ENCODE measurements at places on chromosomes 4 and X. TPM values are rescaled to one million over a fixed set of nuclear protein-coding genes. Genes with fewer than 3 reads are reported as not detected.

The SULT1B1 gene
- not detected for total RNA-seq

The SCD5 gene
- 8.1 TPM for total RNA-seq

The DMRTC1 gene
- total RNA-seq = not detected

The CLGN gene
- 5.0 TPM for total RNA-seq

The MGAT4D gene
- not detected for total RNA-seq

The VSIG4 gene
- not detected for total RNA-seq

The LEF1 gene
- not detected for total RNA-seq

The DSPP gene
- not detected for total RNA-seq

The UVSSA gene
- 4.4 TPM for total RNA-seq

The FAM9C gene
- not detected for total RNA-seq

The NMU gene
- total RNA-seq = 0.97 TPM

The SNCA gene
- 0.14 TPM for total RNA-seq

The ADH1C gene
- total RNA-seq = not detected

The COQ2 gene
- total RNA-seq = 20.2 TPM

The MSX1 gene
- 11.6 TPM for total RNA-seq

The RBM47 gene
- total RNA-seq = 19.5 TPM

The TLR10 gene
- total RNA-seq = 0.05 TPM

The EDNRA gene
- 0.44 TPM for total RNA-seq

The YIPF7 gene
- total RNA-seq = not detected

The GUF1 gene
- total RNA-seq = 8.4 TPM

The NSUN7 gene
- total RNA-seq = 0.46 TPM

The YY2 gene
- 3.0 TPM for total RNA-seq

The NEUROG2 gene
- total RNA-seq = not detected

The CENPC gene
- total RNA-seq = 4.1 TPM

The CDKN2AIP gene
- 12.2 TPM for total RNA-seq

The SLC7A11 gene
- 33.3 TPM for total RNA-seq

The MPP1 gene
- 15.4 TPM for total RNA-seq

The ADGRA3 gene
- total RNA-seq = 19.4 TPM

The SH3D19 gene
- total RNA-seq = 28.2 TPM

The PNMA5 gene
- not detected for total RNA-seq

The PLAC1 gene
- total RNA-seq = 0.26 TPM

The P2RY4 gene
- not detected for total RNA-seq

The PCSK1N gene
- 44.8 TPM for total RNA-seq

The STATH gene
- total RNA-seq = not detected

The ADH7 gene
- total RNA-seq = not detected

The SLC10A4 gene
- total RNA-seq = 8.0 TPM

The GAGE2A gene
- not detected for total RNA-seq

The TMPRSS11A gene
- total RNA-seq = not detected

The AVPR2 gene
- total RNA-seq = not detected

The EDA2R gene
- total RNA-seq = 14.2 TPM

The TMPRSS11B gene
- not detected for total RNA-seq

The F8A3 gene
- total RNA-seq = 0.66 TPM
